ENCODE measurements at places on chromosomes 2 and 18.

- no peak for DNase-seq
Measured at GRCh38 chr2:9631878-9632700, 1.3 kb upstream of the YWHAQ start.

DNA sequence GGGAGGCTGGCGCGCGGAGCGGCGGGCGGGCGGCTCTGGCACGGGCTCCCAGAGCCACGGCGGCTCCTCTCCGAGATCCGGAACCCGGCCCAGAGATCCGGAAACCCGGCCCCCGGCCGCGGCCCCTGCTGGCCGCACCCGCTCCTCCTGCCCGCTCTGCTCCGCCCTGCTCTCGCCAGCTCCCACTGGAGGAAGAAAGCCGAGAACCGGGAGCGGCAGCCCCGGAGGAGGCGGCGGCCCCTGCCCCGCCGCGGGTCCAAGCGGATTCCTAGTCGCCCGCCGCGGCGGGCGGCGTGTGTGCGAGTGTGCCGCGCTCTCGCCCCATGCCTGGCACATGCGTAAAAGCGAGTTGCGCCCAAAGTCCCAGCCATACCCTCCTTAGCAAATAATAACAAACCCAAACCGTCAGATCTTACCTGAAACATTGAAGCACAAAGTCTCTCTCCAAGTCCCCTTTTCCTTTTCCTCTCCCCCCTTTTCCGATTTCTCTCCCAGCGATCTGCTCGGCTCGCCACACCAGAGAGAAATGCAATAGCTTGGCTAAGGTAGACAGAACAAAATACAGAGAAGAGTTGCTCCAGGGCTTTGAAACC, 108.7 kb upstream of the KCTD1 start:
- no peak for DNase-seq

- DNase-seq = no peak
Measured at GRCh38 chr2:98972582-98973167, 36.6 kb upstream of the CRACDL start.

DNA sequence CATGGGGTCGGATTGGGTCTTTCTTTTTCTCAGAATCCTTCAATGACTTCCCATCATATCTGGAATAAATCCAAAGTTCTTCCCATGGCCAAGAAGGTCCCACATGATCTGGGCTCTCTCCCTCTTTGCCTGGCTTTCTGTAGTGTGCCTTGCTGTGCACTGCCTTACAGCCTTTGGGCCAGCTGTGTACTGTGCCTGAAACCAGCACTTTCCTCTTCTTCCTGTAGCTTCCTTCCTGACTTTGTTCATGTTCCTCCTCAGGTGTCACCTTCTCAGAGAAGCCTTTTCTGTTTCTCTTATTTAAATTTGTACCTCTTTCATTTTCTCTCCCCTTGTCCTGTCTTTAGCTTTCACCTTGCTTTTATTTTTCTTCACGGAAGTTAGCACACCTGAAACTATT, 4.3 kb upstream of the CDCA7 start:
- DNase-seq = no peak

- no peak for DNase-seq
Measured at GRCh38 chr18:37559194-37559593, 6.4 kb downstream of the CELF4 start.

DNA sequence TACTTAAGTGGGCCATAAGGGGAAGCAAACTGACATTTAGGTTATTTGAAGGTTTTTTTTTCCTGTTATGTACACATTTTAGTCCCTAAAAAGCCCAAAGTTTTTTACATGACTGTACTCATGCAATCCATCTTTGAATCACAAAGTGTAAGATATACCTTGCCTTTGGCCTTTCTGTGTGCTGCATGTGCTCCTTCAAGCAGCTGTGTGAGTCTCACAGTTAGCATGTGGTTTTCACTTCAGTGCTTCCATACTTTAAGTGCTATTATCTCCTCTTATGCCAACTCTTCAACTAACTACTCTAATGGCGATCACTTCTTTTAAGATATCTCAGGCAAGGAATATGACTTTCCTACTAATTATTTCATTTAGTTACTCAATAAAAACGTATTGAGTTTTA, 597.1 kb upstream of the ACVR2A start:
- no peak for DNase-seq

- no peak for DNase-seq
Measured at GRCh38 chr2:195509551-195509950, 147.5 kb upstream of the SLC39A10 start.

- DNase-seq = no peak
Measured at GRCh38 chr2:221958224-221958623, 340.6 kb downstream of the PAX3 start.

DNA sequence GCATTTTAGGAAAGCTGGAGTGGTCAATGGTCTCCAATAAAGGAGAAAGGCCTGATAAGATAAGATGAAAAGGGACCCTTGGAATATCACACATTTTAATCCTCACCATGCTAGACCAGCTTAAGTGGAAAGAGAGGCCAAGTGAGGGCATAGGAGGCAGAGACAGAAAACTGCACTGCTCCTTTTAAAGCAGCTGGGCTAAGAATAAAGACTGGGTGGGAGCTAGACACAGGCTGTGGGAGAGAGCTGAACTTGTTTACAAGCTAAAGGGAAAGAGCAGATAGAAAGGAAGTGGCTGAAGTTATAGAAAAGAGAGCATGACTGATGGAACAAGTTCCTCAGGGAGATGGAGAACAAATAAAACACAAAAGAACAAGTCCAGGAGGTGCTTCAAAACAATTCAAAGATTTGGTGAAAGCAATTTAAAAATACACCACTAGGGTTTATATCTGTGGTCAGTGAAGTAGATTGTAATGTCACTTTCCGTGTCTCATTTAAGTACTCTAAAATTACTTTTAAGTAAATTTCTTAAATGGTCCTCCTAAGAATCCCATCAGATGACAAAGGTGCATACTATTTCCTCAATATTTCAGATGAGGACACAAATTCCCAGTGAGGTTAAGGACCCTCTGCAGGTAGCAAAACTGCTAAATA, 7.5 kb downstream of the COL5A2 start:
- DNase-seq = no peak

DNA sequence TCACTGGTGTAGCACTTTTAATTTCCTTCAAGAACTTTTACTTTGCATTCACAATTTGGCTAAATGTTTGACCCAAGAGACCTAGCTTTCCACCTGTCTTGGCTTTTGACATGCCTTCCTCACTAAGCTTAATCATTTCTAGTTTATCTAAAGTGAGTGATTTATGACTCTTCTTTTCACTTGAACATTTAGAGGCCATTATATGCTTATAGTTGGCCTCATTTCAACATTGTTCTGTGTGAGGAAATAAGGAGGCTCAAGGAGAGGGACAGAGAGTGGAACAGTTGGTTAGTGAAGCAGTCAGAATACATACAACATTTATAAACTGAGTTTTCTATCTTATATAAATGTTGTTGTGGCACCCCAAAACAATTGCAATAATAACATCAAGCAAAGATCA, 489.3 kb upstream of the CDH2 start:
- DNase-seq = no peak

DNA sequence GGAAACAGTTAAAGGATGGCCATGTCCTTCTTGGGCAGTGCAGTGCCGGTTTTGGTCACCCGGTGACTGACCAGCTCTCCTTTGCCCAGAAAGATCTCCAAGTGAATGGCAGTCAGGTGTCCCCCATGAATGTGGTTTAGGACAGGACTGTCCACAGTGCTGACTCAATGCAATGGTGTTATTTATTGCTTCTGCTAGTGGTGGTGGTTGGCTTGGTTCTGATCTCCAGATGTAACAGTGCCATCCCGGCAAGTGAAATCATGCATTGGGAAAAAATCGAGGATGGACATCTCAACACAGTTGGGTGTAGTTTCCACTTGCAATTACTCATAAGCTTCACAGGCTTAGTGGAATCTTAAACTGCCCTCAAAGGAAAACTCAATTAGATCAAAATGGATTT, 81.9 kb downstream of the TGOLN2 start:
- no peak for DNase-seq

DNA sequence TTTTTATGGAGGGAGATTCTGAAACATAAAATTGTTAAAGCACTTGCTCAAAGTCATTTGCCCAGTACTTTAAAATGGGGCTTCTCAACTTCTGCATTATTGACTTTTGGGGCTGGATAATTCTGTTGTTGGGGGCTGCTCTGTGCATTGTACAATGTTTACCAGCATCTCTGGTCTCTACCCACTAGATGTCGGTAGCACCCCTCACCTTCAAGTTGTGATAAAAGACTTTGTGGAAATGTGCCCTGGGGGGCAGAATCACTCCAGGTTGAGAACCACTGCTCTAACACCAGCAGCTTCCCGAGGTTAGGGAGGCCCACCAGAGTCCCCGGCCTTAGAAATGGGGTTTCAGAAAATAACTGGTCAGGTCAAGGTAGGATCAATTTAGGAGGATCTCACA, 26.8 kb upstream of the CUL3 start:
- DNase-seq = no peak

GRCh38 chr2:65070172-65070830, 14.1 kb downstream of the CEP68 start:
- DNase-seq = no peak

GRCh38 chr18:5173646-5174045, 23.4 kb downstream of the AKAIN1 start:
- no peak for DNase-seq

DNA sequence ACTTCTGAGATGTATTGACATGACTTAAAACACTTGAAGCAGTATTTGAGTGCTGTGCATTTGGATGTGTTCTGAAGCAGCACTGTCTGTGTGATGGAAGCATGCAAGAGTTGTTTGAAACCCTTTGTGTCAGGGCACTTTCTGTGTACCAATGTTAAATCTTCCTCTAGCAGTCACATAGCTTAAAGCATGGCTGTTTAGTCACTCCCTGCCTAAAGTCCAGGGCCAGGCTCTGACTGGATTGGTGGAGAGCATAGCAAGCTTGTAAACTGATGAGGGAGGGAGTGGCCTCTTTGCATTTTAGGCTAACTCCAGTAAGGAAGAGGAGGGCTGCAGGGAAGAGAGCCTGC, 73.5 kb downstream of the MYO1B start:
- DNase-seq = no peak

DNA sequence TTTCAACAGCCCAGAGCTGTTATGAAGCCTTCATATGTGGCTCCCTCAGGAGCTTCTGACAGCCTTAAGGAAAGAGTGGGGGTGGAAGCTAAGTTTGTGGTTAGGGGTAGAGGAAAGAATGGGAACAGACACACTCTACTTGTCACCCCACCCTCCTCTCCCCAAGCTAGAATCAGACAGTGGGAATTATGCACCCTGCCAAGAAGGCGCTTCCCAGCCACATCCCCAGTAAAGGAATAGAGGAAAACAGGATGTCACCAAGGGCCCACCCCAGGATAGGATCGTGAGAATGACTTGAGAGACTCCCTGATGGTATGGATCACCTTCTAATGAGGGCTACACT, 32.4 kb upstream of the EML4 start:
- no peak for DNase-seq

GRCh38 chr2:57460396-57461276, 586.0 kb upstream of the VRK2 start:
- DNase-seq = no peak

- DNase-seq = no peak
Measured at GRCh38 chr2:12870692-12871091, 154.0 kb downstream of the TRIB2 start.

GRCh38 chr2:8298783-8299182, 383.1 kb upstream of the ID2 start:
- DNase-seq = peak; percentile 83

DNA sequence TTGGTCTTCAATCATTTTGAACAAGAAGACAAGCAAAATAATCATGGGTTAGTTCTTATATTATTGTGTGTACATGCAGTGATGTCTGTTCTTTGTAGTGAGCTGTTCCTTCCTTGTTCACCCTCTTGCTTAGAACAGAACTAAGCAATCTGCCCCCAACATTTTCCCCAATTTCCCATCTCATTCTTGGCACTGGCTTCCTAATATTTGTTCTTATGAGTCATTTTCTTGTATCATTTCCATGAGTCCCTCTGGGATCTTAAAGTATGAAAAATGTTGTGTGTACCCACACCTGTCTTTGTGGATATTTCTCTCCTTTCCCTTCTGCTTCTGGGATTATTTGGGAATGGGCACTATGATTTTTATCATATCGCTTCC, 3.5 kb upstream of the IL1B start:
- DNase-seq = no peak

GRCh38 chr2:174778085-174778981, 14.1 kb upstream of the CHRNA1 start:
- no peak for DNase-seq

GRCh38 chr18:22084547-22084946, 84.8 kb upstream of the GATA6 start:
- DNase-seq = no peak

DNA sequence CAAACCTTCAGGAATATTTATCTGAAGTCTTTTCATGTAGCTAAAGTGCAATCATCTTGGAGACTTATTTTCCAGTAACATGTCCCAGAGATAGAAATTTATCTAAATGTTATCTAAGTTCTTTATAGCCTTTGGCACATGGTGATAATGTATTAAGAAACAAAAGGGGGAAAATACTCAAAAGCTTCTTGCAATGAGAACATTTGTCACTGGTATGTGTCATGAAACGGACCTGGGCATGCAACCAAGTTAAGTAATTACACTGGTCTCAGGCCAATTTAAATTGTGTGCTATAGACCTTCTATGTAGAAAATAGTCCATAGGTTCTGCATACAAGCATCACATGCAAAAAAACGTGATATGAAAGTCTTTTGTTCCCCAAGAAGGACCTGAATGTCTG, 136.2 kb downstream of the SLC8A1 start:
- no peak for DNase-seq

GRCh38 chr18:11872479-11873136, 21.4 kb downstream of the CHMP1B start:
- no peak for DNase-seq

DNA sequence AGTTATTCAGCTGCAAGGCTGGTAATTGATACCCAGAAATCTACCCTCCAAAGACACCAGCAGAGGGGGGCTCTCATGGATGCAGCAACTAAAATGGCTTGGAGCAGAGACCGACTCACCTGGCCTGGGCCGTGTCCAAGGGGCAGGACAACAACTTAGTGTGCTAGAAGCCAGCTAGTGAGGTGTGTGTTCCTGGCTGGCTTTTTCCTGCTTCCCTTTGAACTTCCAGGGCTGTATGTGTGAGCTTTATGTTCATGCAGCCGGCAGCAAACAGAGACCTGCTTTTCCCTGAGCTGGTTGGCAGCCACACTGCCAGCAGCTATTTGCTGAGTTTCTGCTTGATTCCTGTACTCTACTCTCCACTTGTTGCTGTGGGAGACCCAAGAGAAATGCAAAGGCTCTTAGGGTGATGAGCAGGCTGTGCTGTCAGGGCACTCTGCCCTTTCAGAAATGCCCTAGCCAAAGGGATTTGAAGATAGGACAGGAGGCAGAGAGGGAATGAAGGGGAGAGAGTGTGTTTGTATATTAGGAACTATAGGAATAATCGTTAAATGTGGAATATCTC, 23.7 kb upstream of the GRP start:
- no peak for DNase-seq
